ENCODE measurements at places on chromosomes 12 and 14.

GRCh38 chr12:94099632-94100031 lies 48.7 kb upstream of the PLXNC1 start:
- DNase-seq, result no peak

DNA sequence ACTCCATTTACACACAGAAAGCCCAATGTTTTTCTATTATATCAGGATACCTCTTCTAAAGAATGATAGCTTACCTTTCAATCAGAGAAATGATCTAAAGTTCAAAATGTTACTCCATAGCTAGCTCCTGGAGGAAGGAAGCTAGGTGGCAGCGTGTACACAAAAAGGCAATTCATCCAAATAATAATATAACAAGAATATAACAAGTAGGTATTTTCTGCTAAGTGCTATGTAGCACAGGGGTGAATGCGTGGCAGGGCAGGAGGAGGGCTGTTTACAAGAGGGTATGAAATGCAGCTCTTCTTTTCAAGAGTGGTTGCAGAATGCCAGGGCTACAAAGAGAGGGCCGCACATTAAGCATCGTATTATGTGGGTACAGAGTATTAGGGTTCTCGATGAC lies 663 bp upstream of the SNAPC1 start:
- DNase-seq, result no peak

GRCh38 chr14:29953501-29953900 lies 25.9 kb upstream of the PRKD1 start:
- DNase-seq, result no peak

DNA sequence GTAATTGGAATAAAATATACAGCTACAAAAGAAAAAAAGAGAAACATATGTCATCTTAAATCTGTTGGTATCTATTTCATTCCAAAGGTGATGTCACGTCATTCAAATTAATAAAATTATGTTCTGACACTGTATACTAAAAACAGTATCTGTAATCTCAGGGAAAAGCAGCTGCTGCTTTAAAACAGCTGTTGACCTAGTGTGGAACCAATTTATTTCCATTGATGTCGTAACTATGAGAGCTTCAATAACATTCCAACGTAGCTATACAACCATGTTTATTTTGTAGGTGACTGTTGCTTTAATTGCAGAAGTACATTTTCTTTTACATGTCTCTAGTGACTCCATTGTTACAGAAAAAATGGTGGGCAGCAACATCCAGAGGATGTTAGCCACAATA lies 571.7 kb downstream of the RPS29 start:
- no peak for DNase-seq

DNA sequence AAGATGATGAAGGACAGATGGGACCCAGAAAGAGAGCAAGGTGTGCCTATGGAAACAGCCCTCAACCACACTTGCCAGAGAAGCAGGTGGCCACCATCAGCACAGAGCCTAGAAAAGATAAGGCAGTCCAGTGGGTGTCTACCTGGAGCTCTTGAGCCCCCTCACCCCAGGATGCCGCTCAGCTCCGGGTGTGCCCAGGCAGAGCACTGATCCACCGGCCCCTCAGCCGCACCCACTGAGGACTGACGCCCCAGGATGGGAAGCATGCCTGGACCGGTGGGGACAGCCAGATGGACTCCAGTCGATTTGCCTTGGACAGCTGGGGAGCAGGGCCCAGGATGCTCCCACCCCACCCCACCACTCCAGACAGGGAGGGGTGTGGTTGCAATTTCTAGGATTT lies 15.1 kb upstream of the ZFP36L1 start:
- DNase-seq, result no peak

- no peak for DNase-seq
These were observed 27.0 kb upstream of the EID3 start for GRCh38 chr12:104276273-104277131.

GRCh38 chr12:12147111-12147510 lies 76.4 kb downstream of the BCL2L14 start:
- DNase-seq, result no peak

DNA sequence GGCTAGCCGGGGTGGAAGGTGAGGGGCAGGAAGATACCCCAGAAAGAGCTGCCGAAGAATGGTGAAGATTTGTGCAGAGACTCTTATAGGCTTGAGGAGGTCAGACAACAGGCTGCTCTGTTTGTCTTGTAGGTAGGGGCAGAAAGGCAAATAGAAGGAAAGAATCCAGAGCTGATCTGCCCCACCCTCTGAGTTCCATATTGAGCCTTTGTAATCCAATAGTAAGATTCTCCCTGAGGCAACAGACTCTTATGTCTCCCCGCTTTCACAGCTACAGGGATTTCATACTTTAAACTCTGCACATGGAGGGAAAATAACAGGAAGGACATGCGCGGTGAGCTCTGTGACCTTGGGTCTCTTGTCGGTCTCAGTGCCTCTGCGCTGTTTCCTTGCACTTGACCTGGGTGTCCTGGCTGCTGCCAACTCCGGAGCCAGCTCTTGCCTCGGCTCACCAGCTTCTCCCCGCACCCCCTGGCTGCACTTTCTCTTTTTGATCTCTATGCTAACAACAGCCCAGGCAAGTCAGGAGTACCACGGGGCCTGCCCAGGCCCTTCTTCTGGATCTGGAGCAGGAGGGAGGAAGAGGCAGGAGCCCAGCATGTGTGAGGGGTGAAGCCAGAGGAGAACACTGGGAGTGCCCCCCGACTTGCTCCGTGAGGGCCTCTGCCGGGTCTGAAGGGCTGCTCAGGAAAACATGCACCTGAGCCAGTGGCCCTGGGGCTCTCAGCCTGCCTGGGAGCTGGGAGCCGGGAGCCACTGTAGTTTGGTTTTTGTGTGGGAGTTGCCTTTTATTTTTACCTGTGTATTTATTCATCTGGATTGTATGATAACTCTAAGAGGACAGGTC lies 75.8 kb downstream of the PPP1R36 start:
- DNase-seq, result no peak

DNA sequence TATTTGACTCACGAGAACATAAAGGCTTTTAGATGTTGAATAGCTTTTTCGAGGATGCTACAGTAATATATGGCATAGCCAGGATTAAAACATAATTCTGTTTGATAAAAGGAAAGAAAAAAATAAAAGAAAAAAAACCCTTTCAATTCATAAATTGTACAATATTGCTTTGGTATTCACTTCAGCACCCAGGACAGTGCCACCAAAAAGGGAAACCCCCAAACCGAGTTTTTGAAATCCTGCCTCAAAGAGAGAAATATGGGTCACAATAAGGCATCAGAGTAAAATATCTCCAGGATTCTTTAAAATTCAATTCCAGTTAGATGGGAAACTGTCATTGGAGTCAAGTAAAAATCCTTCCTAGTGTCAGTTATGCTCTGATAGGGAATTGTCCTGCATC lies 551.2 kb upstream of the SEL1L start:
- DNase-seq, result no peak

GRCh38 chr12:4700621-4701026 lies 19.6 kb upstream of the GALNT8 start:
- no peak for DNase-seq

DNA sequence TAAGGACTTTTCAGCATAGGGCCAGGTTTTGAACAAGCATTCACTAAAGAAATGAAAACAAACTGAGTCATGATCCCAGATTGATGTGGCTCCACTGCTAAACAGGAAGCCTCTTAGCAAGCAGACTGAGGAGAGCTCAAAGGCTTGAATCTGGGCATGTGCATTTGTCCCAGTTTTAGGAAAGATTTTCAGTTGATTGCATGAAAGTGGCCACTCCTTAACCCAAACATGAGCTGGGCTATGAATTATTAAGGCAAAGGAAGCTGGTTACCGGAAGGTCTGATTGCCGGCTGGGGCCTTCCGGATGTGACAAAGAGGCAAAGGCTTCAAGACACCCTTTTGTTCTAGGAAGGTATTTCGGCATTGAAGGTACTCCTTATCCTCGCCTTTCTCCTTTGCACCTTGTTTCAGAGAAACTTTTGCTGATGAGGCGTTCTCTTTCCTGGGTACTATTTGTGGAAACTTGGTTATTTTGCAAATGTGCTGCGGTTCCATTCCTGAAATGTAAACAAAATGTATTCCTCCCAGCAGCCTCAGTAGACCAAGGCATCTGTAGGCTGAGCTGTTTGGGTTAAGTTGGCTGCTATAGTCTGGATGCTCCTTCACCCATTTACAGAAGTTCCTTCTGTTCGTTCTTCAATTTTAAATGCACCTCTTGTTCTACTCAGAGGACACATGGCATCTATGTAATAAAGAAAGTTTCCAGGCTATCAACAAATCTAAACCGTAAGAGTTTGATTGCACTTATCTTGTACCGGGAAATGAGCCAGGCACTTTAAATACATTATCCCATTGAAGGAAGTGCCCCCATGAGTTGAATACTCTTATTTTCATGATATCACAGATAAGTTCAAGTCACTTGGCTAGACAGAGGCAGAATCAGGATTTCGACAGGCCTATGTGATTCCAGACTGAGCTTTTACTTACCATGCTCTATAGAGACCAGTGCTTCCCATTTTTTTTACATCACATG lies 115.6 kb upstream of the METAP2 start:
- DNase-seq, result no peak

- DNase-seq, result no peak
These were observed 82.8 kb upstream of the PLEKHG7 start for GRCh38 chr12:92619730-92620684.

- DNase-seq, result no peak
These were observed 202.2 kb downstream of the AEBP2 start for GRCh38 chr12:19641235-19642080.

DNA sequence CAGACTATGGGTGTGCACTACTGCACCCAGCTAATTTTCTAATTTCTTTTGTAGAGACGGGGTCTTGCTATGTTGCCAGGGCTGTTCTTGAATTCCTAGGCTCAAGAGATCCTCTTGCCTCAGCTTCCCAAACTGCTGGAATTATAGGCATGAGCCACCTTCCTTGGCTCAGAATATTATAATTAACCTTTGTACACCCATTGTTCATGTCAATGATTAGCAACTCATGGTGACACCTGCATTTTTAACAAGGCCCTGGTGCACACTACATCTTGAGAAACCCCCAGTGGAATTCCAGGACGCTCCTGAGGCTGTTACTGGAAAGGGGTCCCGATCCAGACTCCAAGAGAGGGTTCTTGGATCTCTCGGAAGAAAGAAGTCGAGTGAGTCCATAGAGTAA lies 28.3 kb upstream of the CCDC63 start:
- no peak for DNase-seq

DNA sequence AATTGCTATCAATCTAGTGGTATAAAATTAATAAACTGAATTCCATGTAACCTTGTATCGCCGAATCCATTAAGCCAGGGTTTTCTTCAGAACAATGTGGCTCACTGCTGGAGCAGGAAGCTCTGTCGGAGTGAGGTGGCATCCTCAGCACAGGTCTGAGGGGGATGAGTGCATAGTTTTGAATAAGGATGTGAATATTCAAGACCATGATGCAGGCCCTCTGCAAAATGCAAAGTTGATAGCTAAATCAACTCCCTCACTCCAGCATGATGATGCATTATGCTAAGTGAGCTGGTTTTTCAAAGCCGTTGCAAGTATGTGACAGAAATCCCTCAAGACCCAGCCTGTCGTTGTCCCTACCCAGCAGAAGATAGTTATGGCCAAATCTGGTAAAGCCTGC lies 53.0 kb downstream of the TRIM9 start:
- no peak for DNase-seq

DNA sequence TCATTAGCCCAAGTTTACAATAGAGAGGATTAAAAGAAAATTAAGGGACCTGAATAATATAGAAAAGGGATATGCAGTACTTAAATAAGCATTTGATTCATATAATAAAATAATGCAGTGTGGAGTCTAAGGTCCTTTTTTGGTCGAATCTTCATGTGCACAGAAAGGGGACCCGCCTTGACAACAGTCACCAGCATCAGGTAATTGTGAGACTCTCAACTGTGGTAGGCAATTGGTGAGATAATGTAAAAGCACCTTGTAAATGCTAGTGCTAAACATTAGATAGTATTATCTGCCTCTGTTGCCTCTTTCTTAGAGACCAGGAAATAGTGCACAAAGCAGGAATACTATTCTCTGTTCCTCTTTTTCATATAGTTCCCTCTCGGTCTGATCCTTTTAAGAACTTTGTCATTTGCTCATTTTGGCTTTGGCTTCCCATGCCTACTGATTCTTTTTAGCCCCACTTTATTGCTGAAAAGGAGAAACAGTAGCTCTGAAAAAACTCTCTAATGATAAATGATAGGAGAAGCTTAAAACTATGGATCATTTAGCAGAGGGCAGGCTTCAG lies 17.5 kb downstream of the CHPT1 start:
- DNase-seq, result peak; percentile 72

- no peak for DNase-seq
These were observed 374.7 kb downstream of the KCNH5 start for GRCh38 chr14:62670526-62670925.

Measured in suppressor macrophage (primary cell).